ENCODE measurements at places on chromosomes 4 and X. TPM values are rescaled to one million over a fixed set of nuclear protein-coding genes. Genes with fewer than 3 reads are reported as not detected.

The PDZD4 gene
- total RNA-seq = 1.3 TPM

The SASH3 gene
- 140 TPM for total RNA-seq

The HTATSF1 gene
- total RNA-seq = 45.2 TPM

The NR3C2 gene
- total RNA-seq = 7.3 TPM

The GPRASP2 gene
- 0.37 TPM for total RNA-seq

The LUZP4 gene
- total RNA-seq = not detected

The FDCSP gene
- total RNA-seq = not detected

The APEX2 gene
- 42.8 TPM for total RNA-seq

The PRR27 gene
- not detected for total RNA-seq

The MXRA5 gene
- not detected for total RNA-seq

The MORC4 gene
- total RNA-seq = 10.0 TPM

The CC2D2A gene
- total RNA-seq = not detected

The ATXN3L gene
- not detected for total RNA-seq

The SPANXN4 gene
- not detected for total RNA-seq

The PRDM5 gene
- total RNA-seq = 0.24 TPM

The POU4F2 gene
- total RNA-seq = not detected

The GUCY1A1 gene
- total RNA-seq = not detected

The SPRY1 gene
- total RNA-seq = 40.8 TPM

The HS6ST2 gene
- 0.09 TPM for total RNA-seq

The SSX1 gene
- not detected for total RNA-seq

The ADH1B gene
- total RNA-seq = not detected

The CT45A3 gene
- not detected for total RNA-seq

The STOX2 gene
- not detected for total RNA-seq

The MEPE gene
- not detected for total RNA-seq

The UBQLN2 gene
- total RNA-seq = 31.6 TPM

The GPR101 gene
- not detected for total RNA-seq

The DGAT2L6 gene
- not detected for total RNA-seq

The POU3F4 gene
- not detected for total RNA-seq

The SYN1 gene
- total RNA-seq = 0.35 TPM

The SMARCA1 gene
- 0.11 TPM for total RNA-seq

The GAGE1 gene
- not detected for total RNA-seq

The ABCD1 gene
- total RNA-seq = 4.1 TPM

The SLC25A31 gene
- not detected for total RNA-seq

The TMEM156 gene
- 6.7 TPM for total RNA-seq

The ENOPH1 gene
- 58.3 TPM for total RNA-seq

The RPL39 gene
- 2,451 TPM for total RNA-seq

The HMGN5 gene
- 1.2 TPM for total RNA-seq

The SRPK3 gene
- not detected for total RNA-seq

The PLAC8 gene
- total RNA-seq = 17.8 TPM

The AMER1 gene
- 3.8 TPM for total RNA-seq

The EMCN gene
- total RNA-seq = not detected

The NXF2B gene
- not detected for total RNA-seq

The DHRSX gene
- 25.3 TPM for total RNA-seq

The NOX1 gene
- total RNA-seq = not detected

The MAOB gene
- total RNA-seq = not detected

The SLC9B1 gene
- total RNA-seq = 1.7 TPM

The FAM114A1 gene
- total RNA-seq = 0.31 TPM

The OTC gene
- total RNA-seq = not detected

The RAI2 gene
- total RNA-seq = 0.55 TPM

The SLC2A9 gene
- total RNA-seq = 3.1 TPM

The DDIT4L gene
- total RNA-seq = not detected

Measured in CD8-positive, alpha-beta memory T cell (primary cell).